Neural progenitor cell (in vitro differentiated cells): ENCODE measurements at places on chromosomes 5 and 9.

DNA sequence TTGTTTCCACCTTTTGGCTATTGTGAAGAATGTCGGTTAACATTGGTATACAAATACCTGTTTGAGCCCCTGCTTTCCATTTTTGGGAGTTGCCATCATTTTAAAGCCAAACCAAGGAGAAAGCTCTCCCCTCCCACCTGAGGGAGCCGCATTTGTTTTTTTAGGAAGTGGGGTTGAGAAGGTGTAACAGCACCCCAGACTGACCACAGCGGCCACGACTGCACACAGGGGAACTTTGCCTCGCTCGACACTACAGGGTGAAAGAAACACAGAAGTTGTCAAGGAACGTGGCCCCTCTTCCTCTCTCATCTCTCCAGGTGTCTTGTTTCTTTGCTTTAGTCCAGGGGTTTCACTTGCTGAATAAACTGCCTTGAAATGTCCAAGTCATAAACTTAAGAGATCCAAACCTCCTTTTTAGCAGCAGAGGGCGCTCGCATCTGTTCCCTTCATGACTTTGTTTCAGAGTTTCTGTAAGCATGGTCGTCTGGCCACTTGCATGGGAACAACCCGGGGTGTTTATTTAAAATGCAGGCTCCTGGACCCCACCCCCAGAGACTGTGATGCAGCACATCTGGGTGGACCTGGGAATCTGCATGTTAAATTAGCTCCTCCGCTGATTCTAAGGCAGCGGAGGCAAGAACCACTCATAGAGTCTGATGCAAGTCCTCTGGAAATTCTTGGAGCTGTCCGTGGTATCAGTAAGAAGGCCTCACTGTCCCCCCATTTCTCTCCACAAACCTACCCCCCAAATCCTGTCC, 2.1 kb upstream of the TTLL11 start:
- DNase-seq: peak; percentile 75

DNA sequence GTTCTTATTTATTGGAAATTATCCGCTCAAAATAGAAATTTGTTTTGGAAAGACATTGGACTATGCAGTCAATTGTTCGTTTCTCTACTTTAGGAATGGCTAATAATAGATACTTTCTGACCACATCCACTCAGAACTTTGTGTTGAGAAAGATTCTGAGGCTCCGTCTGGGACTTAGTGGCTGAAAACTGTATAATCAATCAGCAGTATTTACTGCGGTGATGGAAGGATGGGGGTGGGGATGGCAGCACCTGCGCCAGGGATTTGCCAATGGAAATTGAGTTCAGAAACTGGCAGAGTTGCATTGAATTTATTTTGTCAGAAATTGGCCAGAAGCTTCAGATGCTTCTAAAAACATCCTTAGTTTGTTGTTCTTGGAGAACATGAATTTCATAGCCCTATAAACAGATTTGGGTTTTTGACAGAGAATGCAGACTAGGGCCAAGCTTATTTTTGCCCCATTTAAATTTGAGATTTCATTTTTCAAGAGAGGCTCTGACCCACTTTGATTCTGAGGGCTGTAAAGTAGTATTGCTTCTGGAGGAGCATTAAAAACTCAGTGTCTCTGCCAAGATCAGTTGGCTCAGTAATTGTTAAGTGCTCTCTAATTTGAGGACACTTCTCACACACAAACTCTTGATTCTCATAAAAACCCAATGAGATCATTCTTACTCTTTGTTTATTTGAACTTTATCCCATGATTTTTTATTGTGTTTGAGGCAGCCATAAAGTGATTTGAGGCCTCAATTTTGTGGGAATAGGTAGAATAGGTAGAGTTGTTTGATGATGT, 215.1 kb downstream of the CD180 start:
- no peak for DNase-seq

DNA sequence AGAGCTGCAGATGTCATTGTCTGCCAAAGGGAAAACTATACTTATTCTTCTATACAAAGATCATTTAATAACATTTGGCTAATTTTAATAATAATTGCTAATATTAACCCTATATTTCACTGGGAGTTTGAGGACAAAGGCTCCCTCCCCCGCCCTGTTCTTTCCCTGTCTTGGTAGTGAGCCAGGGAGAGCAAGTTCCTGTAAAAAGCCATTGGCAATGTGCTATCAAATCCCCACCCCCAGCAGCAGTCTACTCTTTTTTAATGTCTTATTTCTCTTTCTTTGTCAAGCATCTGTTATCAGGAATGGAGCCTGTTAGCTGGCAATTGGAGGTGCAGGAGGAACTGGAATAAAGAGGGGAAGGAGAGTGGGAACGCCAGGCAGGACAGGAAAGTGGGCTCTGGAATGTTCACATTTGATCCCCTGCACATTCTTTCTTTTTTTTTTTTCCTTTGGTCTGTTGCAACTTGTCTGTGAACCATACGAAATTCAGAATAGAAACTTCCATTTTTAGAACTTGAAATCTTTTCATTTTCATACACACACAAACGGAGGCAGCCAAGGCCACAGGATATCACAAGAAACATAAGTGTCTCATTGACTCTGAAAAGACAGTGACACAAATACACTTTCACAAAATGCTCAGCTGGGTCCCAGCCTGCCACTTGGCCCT, 664.8 kb upstream of the ZNF608 start:
- peak; percentile 3 for DNase-seq

- DNase-seq: no peak
Measured at GRCh38 chr9:72931437-72931836, 21.4 kb downstream of the ALDH1A1 start.

DNA sequence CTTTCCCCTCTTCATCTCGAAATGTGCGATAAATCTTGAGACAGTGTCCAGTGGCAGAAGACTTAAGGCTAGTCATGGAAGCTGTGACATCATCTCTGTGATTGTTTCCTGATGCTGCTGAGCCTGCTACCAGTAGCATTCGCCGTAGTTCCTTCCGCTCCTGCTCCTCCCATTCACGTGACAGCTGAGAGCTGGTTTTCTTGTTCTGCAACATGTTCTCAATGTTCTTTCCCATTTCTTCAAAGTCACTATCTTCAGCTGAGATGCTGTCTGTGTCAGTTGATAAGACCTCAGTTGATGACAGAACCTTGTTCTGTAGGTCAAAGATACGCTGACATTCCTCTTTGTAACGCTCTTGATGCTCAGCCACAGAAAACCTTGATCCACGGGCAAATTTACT, 3.5 kb downstream of the TAF1L start:
- no peak for DNase-seq

DNA sequence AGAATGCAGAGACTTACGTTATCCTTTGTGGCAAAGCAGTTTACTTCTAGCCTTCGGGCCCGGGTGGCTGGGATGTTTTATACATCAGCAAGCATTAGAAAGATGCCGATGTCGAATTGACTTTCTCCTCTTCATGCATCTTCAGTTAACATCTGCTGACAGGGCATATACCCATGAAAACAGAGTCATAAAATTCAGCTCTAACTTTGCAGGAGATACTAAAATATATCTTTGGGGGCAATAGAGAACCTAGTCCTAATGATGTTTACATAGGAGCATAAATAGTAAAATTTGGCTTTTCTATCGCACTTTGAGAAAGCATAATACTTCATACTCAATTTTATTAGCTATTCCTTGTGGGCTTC, 247.9 kb downstream of the PRELID2 start:
- no peak for DNase-seq

GRCh38 chr9:97571664-97572063, 61.5 kb downstream of the TSTD2 start:
- DNase-seq: no peak

DNA sequence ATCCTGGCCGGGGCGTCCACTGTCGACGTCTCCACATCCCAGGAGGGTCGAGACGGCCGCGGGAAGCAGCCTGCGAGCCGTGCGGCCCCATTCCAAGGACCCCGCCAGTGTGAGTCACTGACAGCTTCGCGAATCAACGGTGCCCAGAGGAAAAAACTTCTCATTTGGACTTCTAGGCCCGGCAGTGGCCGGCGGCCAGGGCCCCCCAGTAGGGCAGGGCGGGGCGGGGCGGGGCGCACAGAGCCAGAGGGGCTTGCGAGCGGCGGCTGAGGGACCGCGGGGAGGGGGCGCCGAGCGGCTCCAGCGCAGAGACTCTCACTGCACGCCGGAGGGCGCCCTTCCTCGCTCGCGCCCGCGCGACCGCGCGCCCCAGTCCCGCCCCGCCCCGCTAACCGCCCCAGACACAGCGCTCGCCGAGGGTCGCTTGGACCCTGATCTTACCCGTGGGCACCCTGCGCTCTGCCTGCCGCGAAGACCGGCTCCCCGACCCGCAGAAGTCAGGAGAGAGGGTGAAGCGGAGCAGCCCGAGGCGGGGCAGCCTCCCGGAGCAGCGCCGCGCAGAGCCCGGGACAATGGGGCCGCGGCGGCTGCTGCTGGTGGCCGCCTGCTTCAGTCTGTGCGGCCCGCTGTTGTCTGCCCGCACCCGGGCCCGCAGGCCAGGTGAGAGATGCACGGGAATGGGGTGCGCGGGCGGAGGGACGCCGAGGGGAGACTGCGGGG, at the start of gene F2R:
TSS of gene F2R (plus strand) at position 391 of the 720 bp plus-strand sequence. CDS start at position 573, 182 bp downstream.
- DNase-seq: peak; percentile 91

- no peak for DNase-seq
Measured at GRCh38 chr5:61171479-61171878, 9.2 kb upstream of the SMIM15 start.

- DNase-seq: no peak
Measured at GRCh38 chr5:122402955-122403685, 91.1 kb downstream of the SNCAIP start.

GRCh38 chr9:83029531-83030137, 33.3 kb downstream of the RASEF start:
- no peak for DNase-seq

- DNase-seq: no peak
Measured at GRCh38 chr9:115966660-115967059, 186.9 kb upstream of the PAPPA start.

GRCh38 chr9:84278130-84278529, 62.4 kb downstream of the SLC28A3 start:
- DNase-seq: no peak

DNA sequence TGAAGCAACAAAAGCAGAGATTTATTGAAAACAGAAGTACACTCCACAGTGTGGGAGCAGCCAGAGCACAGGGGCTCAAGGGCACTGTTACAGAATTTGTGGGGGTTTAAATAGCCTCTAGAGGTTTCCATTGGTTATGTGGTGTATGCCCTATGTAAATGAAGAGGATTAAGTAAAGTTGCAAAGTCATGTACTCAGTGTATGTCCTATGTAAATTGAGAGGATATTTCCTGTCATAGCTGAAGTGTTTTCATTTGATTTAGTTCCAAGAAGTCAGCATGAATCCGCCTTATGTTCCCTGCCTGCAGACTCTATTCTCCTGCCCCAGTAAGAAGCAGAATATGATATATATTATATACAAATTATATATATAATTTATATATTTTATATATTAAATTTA, 966.0 kb upstream of the COX7C start:
- no peak for DNase-seq

DNA sequence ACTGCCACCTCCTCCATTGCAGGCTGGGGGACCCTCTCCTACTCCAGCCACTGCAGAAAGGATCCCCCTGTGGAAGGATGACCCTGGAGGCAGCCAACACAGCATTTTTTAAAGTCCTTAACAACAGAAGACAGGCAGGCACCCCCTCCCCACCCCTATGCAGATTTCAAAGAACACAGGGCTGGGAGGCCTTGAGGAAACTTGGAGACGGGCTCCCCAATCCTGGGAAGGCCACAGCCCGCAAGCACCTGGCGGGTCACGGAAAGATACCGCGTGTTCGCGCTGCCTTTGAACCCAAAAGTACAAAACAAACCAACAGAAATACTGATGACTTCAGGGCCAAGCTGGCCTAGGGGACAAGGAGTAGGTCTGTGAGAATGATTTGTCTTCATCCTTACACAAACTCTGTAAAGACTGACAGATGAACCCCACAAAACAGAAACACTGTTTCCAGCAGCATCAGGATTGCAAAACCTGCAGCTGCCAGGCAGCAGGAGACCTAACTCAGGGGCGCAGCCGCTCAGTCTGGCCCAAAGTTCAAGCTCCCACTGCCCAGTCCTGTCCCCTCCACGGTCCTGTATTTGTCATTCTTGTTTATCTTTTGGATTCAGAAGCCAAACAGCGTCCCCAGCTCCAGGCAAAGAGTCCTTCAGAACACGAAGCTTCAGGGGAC, 13.8 kb downstream of the VAV2 start:
- no peak for DNase-seq

GRCh38 chr9:110148891-110149290, 59.1 kb downstream of the C9orf152 start:
- DNase-seq: no peak

DNA sequence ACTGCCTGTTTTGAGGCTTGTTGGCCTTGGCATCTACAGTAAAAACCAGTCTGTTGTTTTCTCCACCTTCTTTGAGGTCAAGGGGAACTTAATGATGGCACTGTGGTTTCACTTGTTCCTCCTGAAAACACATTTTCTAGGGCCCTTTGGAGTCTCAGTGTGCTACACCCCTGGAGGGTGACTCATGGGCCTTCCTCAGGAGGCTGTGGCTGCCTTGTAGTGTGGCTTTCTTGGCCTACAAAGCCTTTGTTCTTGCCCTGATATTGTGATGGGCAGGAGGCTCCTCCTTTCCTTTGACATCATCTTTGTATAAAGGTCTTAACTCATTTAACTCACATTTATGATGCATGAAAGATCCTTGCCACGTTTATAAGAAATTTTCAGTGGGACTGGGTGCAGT, 56.3 kb upstream of the GPBP1 start:
- DNase-seq: no peak

DNA sequence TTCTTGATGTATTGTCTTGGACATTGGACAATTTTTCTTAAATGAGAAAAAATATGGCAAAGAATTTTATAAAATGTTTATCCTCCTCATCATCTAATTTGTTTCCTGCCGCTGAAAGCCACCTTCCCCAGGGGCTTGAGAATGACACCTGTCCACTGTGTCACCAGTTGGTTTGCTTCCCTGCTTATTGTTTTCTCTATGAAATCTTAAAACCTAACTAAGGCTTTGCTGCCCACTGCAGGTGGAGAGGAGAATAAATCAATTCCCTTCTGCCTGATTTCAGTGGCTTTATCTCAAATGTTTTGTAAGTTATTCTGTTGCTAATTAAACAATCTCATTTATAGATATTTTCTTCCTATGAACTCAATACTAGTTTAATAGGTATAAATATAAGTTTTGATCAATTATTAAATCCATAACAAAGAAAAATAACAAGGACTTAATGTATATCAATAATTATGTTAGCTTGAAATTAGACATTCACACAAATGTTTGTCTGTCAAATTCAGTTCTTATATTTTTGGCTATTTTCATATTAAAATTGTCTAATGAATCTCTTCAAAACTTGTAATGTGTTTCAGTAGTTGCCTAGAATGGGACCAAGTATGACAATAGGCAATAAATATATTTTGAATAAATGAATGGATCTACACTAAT, 822.5 kb downstream of the PTPRD start:
- DNase-seq: peak; percentile 69

DNA sequence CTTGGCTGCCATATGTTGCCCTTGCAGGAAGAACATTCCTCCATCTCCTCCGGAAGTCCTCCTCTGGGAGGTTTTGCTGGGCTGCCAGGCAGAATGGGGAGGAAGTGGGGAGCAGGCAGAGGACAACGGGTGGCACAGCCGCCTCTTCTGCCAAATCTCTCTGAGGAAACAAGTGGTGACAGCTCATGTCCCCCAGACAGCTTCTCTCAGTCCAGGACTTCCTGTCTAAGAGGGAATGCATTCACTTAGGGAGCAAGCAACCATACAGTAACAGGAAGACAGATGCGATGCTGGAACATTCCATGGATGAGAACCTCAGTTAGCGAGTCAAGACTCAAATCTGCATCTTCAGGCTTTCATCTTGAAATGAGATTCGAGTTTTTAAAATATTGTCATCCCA, 701.0 kb downstream of the SEMA5A start:
- no peak for DNase-seq

GRCh38 chr5:34803974-34804732, 34.8 kb upstream of the TTC23L start:
- no peak for DNase-seq
